Inflammatory macrophage (primary cell): ENCODE measurements at places on chromosomes 7 and 10.

- DNase-seq, result peak; percentile 65
Measured at GRCh38 chr10:52883996-52884871, 111.7 kb upstream of the MBL2 start.

DNA sequence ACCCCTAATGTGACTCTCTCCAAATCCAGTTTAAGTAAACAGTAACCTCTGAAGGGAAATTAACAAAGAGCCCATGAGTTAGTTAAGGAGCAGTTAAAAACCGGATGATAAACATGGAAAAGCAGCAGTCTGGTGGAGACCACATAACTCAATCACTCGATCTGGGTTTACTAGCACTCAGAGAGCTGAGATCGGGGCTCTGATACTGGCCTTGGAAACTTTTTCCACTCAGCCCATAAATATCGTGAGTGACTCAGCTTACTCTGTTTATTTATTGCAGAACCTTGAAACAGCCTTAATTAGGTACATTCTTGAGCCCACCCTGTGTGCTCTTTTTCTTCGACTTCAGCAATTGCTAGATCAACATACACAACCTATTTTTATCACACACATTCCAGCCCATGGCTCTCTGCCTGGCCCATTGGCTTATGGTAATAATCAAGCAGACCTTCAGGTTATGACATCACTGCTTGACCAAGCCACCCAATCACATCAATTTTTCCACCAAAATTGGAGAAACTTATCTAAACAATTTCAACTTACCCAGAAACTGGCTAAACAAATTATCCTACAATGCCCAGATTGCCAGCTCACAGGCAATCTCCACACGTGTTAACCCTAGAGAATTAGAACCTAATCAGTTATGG, 82.2 kb upstream of the GPR22 start:
- DNase-seq, result no peak

GRCh38 chr10:97321032-97321803, 2.1 kb downstream of the FRAT1 start:
- DNase-seq, result peak; percentile 84

GRCh38 chr7:77913977-77914607, 115.5 kb downstream of the PHTF2 start:
- DNase-seq, result no peak

DNA sequence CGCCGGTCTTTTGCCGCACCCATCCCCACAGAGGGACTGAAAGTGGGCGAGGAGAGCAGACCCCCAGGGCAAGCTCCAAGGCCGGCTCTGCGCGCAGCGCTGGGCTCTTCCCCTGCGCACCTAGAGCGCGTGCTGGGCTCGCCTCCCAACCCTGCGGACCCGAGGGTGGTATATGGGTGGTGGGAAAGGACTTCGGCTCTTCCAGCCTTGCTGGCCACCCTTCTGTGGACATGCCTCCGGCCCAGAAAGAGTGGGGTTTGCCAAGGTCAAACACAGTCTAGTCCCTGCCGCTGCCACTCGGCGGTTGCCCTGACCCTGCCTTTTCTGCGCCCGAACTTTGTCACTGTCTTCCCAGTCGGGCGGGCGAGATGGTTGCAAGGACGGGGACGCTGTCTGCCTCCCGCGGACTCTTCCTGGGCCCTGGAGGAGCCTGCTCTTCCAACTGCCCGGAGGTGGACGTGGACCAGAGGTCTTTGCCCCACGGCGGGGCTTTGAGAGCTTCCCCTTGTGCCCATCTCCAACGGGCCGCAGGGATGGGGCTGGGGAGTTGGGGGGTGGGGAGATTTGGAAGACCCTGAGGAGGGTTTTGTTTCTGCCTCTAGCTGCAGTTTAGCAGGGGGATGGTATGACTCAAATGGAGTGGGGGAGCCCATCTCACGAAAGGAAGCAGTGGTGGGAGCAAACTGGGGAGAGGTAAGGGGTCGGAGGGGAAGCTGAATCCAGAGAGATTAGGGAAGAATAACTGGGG, 1.5 kb downstream of the ADCY1 start:
- no peak for DNase-seq

DNA sequence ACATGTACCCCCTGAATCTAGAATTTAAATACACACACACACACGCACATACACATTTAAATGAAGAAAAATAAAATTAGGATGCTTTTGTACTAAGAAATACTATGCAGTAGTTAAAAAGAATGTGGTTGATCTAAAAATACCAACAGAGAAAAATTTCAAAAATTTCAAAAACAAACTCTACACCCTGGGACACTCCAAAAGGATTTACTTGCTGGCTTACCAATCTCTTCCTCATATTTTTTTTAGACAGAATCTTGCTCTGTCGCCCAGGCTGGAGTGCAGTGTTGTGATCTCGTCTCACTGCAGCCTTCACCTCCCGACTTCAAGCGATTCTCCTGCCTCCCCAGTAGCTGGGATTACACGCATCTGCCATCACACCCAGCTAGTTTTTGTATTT, 80.9 kb downstream of the HIP1 start:
- DNase-seq, result no peak

- no peak for DNase-seq
Measured at GRCh38 chr7:19437446-19437845, 271.4 kb downstream of the POLR1F start.

- no peak for DNase-seq
Measured at GRCh38 chr7:27608776-27609495, 53.7 kb downstream of the HIBADH start.
